Large intestine (tissue), 12 donors: ENCODE measurements at places on chromosomes 1 and 21. TPM values are rescaled to one million over a fixed set of nuclear protein-coding genes. Genes with fewer than 3 reads are reported as not detected.

DNA sequence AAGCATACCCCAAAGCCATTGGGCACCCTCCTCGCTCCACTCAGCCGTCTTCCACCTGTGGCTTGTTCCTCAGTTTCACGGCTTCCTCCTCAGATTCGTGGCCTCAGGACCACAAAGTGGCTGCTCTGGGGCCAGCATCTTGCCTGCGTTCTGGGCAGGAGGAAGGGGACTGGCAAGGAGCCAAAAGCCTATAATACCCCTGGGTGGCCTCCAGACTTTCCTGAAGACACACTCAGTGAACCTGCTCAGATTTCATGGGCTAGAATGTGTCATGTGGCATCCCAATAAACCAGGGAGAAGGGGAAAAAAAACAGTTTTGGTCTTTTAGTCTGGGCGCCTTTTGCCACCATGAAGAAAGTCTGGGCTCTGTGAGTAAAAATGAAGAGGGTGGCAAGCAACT is 62.0 kb downstream of the SDC3 start:
- DNase-seq = no peak

DNA sequence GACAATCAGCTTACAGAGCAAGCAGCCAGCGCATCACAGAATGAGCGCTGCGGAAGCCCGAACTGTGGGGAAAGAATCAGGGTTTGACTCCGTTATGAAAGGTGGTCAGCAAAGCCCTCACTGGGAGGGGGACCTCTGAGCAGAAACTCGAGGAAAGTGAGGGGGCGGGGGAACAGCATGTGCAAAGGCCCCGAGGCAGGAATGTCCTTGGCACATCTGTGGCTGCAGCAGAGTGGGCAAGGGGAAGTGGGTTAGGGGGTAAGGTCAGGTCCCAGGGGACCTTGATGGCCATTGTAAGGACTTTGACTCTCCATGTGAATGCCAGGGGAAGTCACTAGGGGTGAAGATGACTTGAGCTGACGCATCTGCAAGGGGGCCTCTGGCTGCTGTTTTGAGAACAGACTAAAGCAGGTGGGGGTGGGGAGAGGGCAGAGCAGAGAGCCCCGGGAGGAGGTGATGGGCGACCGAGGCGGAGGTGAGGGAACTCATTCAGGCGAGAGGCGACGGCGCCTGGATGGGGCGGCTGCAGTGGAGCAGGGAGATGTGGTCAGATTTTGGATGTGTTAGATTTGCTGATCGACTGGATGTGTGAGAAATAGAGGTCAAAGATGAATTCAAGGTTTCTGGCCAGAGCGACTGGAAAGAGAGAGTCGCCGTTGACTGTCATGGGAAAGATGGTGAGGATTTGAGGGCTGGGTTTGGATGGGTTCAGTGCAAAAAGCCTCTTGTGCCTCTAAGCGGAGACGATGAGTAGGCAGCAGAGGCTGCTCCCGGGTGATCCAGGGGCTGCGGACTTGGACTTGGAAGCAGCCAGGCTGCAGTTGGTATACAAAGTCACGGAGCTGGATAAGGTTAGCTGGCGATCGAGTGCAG is 108.0 kb upstream of the ZBTB40 start:
- no peak for DNase-seq

- DNase-seq = peak; percentile 84
These were observed 9.6 kb upstream of the EPS8L3 start for GRCh38 chr1:109773203-109773899.

DNA sequence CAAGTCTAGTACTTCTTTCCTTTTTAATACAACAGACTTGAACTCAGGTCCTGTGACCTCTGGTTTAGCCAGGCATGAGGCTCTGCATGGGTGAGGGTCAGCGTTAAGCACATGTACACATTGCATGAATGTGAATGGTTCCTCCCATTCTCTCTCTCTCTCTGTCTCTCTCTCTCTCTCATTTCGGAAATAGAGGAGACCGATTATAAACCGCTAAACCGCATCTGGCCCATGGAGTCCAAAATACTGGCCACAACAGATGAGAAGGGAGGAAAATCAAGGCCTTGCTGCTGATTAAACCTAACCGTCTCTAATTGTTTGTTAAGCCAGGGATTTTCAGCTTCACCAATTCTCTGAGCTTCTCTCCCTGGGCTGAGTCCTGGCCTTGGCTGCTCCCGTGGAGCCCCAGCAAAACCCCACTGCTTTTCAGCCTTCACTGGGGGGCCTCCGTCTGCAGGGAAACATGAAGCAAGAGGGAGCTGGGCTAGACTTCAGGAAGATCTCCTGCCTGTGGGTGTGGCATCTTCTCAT is 6.6 kb downstream of the RSPO1 start:
- DNase-seq = no peak

DNA sequence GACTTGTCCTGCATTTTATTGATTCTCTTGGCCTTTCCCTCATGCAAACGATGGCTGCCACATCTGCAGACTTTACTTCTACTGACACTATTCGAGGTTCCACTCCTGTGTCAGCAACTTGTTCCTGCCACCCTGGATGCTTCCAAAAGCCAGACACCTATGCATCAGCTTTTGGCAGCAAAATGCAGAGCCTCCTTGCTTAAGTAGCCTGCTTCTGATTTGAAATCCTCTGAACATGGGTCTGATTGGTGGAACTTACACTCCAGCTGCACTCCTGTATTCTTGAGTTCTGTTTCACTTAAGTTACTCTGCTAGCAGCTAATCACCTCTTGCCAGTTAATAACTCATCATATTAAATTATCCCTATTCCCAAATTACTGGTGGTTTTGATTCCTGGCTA is 152.1 kb upstream of the FMN2 start:
- DNase-seq = no peak

DNA sequence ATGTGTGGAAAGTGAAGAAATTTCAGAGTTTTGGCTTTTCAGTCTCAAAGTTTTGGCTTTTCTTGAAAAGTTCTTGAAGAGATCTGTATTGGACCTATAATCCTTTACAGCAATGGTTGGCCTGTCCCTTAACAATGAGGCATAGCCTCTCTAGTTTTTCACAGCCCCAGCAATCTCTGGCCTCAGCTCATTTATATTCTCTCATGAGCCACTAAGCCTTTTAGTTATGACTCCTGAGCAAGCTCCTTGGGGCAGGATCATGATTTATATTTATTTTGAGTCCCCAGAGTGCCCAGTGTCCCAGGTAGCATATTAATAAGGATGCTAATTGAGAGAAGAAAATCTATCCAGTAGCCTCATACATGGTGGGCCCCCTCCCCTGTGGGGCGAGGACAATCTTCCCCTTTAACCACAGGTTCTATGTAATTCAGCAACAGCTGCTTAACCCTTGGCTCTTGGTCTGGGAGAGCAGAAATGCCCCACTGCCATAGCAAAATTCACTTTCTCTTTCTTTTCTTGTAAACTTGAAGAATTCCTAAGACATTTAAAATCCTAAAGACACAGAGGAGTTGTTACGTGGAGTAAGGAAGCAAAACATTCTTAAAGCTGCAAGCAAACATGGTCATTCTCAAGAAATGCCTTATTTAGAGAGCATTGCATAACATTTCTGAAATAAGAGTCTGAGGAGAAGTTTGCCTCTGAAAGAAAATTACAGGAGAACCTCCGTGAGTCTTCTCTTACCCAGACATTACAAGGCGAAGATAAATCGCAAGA is 6.3 kb downstream of the NGF start:
- no peak for DNase-seq

KIF14 gene
- polyA plus RNA-seq = 2.9 TPM

RAD54L gene
- 6.6 TPM for polyA plus RNA-seq

DPM3 gene
- polyA plus RNA-seq = 59.1 TPM

CAPN8 gene
- 8.7 TPM for polyA plus RNA-seq

LMNA gene
- polyA plus RNA-seq = 138 TPM
